ENCODE measurements at places on chromosomes 5 and 9. TPM values are rescaled to one million over a fixed set of nuclear protein-coding genes. Genes with fewer than 3 reads are reported as not detected.

DNA sequence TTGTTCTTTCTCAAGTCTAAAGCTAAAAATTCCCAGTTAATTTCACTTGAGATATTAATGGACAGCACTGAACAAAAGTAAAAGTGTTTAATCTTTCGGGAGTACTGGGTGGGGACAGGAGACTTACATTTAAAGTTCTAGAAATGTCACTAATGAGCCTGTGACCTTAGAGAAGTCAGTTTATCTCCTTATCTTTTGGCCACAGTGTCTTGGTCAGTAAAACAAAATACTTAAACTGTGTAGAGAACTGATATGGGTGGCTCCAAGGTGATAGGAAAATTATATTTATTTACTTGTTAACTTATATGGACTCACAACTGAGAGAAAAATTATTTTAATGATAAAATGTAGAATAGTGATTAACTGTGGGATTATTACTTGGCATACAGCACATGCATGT, 8.9 kb downstream of the IPO11 start:
- no peaks in the 10 kb centered on the region for H3K27me3 ChIP-seq
- H3K4me3 ChIP-seq, result no peak overlapping the region
- no peaks in the 10 kb centered on the region for H3K36me3 ChIP-seq
- H3K4me1 ChIP-seq, result no peaks in the 10 kb centered on the region
- no peak for DNase-seq
- no peak overlapping the region for H3K27ac ChIP-seq

- peak; percentile 31 for DNase-seq
Measured at GRCh38 chr9:34518110-34518616, 4.6 kb downstream of the ENHO start.

GRCh38 chr5:144582066-144582465, 411.4 kb downstream of the KCTD16 start:
- no peak for DNase-seq
- no peaks in the 10 kb centered on the region for H3K4me1 ChIP-seq
- no peaks in the 10 kb centered on the region for H3K27me3 ChIP-seq

DNA sequence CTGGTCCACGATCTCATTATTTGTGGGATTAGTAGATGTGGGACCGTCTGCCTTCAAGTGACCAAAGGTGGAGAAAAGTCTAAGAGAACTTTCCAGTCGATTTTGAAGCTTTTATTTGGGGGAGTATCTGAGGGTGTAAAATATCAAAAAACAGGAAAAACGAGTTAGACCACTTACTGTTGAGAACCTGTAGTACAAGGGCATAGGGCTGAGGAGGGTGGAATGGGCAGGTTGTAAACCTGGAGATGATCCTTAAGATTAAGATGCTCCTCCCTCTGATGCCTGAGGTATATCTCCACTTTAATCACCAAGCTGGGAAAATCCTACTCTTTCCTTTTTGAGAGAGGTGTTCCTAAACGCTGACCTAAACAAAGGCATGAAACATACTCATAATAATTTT, 32.0 kb upstream of the GTF2H2C start:
- no peaks in the 10 kb centered on the region for H3K4me1 ChIP-seq
- no peak for DNase-seq

DNA sequence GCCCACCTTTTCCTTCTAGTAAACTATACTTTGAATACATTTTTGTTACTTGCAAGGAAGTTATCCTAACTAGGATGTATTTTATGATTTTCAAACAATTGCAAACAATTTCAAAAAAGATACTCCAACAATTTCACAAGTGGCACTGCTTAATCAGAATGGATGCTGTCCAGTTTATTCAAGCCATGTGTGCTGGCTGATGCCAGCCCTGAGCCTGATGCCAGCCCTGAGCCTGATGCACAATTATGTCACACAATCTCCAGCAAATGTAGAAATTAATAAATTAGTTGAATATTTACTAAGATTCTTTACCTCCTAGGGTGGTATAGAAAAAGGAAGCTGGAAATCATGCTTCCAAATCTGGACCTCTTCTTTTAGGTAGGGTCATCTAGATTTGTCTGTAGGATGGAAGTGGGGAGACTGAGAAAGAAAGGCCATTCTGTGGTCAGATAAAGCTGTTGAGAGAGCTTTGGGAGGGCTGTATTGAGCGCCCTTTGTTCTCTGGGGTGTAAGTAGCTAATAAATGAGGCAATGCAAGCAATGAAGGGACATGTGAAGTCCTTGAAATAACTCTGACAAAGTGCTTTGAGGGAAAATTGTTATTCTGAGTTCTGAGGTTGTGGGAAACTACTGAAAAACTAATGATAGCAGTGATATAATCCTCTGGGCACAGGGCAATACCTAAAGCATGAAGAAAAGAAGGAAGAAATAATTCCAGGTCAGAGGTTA, 5.8 kb upstream of the C6 start:
- H3K27me3 ChIP-seq, result no peaks in the 10 kb centered on the region
- no peak overlapping the region for H3K27ac ChIP-seq
- DNase-seq, result no peak
- H3K4me3 ChIP-seq, result no peak overlapping the region
- peaks cover 7% of the 10 kb centered on the region for H3K4me1 ChIP-seq

Gene PDE6A
- not detected for total RNA-seq

DNA sequence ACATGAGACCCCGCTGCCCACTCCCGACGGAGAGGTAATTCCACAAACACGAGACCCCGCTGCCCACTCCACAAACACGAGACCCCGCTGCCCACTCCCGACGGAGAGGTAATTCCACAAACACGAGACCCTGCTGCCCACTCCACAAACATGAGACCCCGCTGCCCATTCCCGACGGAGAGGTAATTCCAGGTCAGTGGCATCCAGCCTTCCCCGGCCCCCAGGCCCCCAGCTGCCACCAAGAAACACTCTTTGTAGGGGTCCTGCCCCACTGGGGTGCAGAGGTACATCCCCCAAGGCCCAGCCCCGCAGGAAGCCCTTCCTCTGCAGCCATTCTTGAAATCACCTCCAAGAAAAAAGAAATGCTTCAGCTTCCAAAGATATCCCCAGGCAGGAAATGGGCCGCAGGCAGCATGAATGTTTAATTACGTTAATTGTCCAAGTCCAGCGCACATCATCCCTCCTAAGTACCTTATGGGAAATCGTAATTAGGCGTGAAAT, 115.9 kb downstream of the ADAMTS2 start:
- H3K4me1 ChIP-seq, result no peaks in the 10 kb centered on the region
- no peaks in the 10 kb centered on the region for H3K27me3 ChIP-seq
- no peak overlapping the region for H3K4me3 ChIP-seq
- H3K27ac ChIP-seq, result no peak overlapping the region

GRCh38 chr9:113590991-113591898, 127.7 kb downstream of the RGS3 start:
- no peaks in the 10 kb centered on the region for H3K27me3 ChIP-seq
- H3K27ac ChIP-seq, result no peak overlapping the region
- H3K4me1 ChIP-seq, result no peaks in the 10 kb centered on the region
- no peak overlapping the region for H3K4me3 ChIP-seq
- peak; percentile 81 for DNase-seq

Gene FBXL7
- 1.3 TPM for total RNA-seq

Gene NAIF1
- total RNA-seq, result 3.9 TPM

DNA sequence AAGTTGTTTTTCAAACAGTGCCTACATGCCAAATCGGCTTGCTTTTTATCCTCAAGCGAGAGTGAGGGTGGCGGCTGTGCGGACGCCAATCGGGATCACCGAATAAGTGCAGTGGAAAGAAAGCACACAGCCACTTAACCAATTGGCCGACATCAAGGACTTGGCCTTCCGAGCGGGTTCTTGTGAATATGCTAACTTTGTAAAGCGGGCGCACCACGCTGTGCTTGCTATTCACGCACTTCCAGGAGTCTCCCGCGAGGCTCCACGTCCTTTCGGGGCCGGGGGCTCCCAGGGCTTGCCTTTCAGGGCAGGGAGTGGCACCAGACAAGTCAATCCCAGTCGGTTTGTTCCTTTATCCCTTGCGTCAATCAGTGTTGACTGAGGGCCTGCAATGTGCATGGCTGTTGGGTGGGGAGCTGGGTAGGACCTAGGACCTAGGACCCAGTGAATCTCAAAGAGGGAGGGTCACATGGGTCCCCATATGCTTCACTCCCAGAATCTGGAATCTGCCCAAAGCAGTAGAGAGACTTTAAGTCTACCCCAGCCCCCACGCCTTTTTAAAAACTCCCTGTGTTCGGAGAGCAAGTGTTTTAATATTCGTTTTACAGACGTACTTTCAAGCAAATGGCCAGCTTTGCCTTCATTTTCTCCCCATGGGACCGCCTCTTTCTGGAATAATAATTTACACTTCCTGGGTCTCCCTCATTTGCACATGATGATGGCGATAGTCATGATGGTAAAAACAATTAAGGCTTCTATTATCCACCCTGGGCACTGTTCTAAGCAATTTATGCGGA, 2.0 kb upstream of the GCNT4 start:
- peaks cover 18% of the 10 kb centered on the region for H3K4me1 ChIP-seq
- no peaks in the 10 kb centered on the region for H3K27me3 ChIP-seq
- peak overlapping the region; percentile 82 for H3K27ac ChIP-seq
- DNase-seq, result peak; percentile 36
- no peaks in the 10 kb centered on the region for H3K36me3 ChIP-seq
- H3K4me3 ChIP-seq, result peak overlapping the region; percentile 84

DNA sequence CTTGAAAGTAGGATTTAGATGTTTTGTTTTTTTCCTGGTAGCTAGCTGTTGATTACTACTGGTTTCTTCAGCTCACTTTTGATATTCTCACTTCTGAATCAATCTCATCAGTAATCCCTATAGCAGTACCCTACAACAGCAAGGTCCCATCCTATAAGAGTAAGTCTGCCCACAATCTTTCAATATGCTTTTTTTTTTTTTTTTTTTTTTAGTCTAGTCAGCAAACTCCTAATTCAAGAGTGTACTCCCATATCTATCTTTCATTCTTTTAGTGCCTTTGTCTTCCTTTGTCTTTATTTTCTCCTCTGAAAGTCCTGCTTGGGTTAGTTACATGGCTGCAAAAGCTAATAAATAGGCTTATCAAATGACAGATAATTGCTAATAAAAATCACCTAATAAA, 362.4 kb upstream of the RIOK2 start:
- no peak for DNase-seq
- H3K27me3 ChIP-seq, result no peaks in the 10 kb centered on the region
- H3K4me1 ChIP-seq, result no peaks in the 10 kb centered on the region
- H3K27ac ChIP-seq, result no peak overlapping the region
- H3K36me3 ChIP-seq, result no peaks in the 10 kb centered on the region

- no peak overlapping the region for H3K27ac ChIP-seq
- DNase-seq, result no peak
- no peak overlapping the region for H3K4me3 ChIP-seq
- no peaks in the 10 kb centered on the region for H3K27me3 ChIP-seq
- no peaks in the 10 kb centered on the region for H3K4me1 ChIP-seq
- no peaks in the 10 kb centered on the region for H3K36me3 ChIP-seq
Measured at GRCh38 chr9:105233873-105234272, 10.6 kb upstream of the SLC44A1 start.

Gene SARDH
- total RNA-seq, result 81.5 TPM

DNA sequence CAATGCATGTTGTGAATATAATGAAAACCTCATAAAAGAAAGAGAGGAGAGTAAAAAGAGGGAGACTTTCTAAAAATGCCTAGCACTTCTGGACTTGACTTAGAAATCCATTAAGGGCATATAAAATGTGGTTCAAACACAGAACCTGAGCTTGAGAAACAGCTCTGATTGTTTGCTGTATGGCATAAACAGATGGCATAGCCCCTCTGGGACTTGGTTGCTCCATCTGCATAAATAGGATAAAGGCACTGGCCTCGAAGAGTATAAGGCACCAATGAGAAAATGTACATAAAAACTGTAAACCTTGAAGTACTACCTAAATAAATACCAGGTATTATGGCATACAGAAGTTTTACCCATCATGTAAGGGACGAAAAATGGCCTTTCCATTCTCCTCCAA, 23.8 kb downstream of the MRPS27 start:
- no peak for DNase-seq
- H3K36me3 ChIP-seq, result peaks cover under 1% of the 10 kb centered on the region
- H3K4me3 ChIP-seq, result no peak overlapping the region

- no peaks in the 10 kb centered on the region for H3K4me1 ChIP-seq
- no peak for DNase-seq
- no peaks in the 10 kb centered on the region for H3K27me3 ChIP-seq
- no peaks in the 10 kb centered on the region for H3K36me3 ChIP-seq
- H3K27ac ChIP-seq, result no peak overlapping the region
Measured at GRCh38 chr5:116661419-116661818, 86.8 kb upstream of the SEMA6A start.

Gene SPACA9
- total RNA-seq, result 1.1 TPM

- no peaks in the 10 kb centered on the region for H3K4me1 ChIP-seq
- H3K4me3 ChIP-seq, result no peak overlapping the region
- no peak overlapping the region for H3K27ac ChIP-seq
- H3K27me3 ChIP-seq, result no peaks in the 10 kb centered on the region
- no peak for DNase-seq
Measured at GRCh38 chr9:17863213-17863883, 284.5 kb downstream of the SH3GL2 start.

DNA sequence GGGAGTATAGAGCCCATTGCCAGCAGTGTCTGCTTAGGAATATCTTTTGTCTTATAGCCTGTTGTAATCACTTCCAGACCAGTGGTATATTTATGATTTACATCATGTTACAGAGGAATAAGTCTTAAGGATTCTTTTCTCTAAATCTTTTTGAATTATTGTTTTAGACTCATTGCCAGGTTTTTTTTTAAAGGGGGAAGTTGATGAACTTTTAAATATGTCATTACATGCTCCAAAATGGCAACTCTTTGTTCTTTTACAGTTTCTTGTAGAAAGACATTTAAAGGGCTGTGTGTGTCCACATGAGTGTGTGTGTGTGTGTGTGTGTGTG, 59.4 kb upstream of the NFIB start:
- H3K27ac ChIP-seq, result no peak overlapping the region
- H3K27me3 ChIP-seq, result no peaks in the 10 kb centered on the region
- no peak for DNase-seq
- no peaks in the 10 kb centered on the region for H3K4me1 ChIP-seq
- H3K36me3 ChIP-seq, result no peaks in the 10 kb centered on the region
- H3K4me3 ChIP-seq, result no peak overlapping the region

Gene TTC23L
- 0.15 TPM for total RNA-seq

GRCh38 chr9:111902391-111903139, 6.0 kb downstream of the UGCG start:
- H3K27me3 ChIP-seq, result no peaks in the 10 kb centered on the region
- DNase-seq, result no peak
- H3K4me1 ChIP-seq, result no peaks in the 10 kb centered on the region
- no peaks in the 10 kb centered on the region for H3K36me3 ChIP-seq

GRCh38 chr9:121232251-121232650, 30.6 kb upstream of the RAB14 start:
- no peak overlapping the region for H3K4me3 ChIP-seq
- no peaks in the 10 kb centered on the region for H3K36me3 ChIP-seq
- no peak for DNase-seq
- H3K27ac ChIP-seq, result no peak overlapping the region

- no peak overlapping the region for H3K4me3 ChIP-seq
- no peak overlapping the region for H3K27ac ChIP-seq
- H3K27me3 ChIP-seq, result no peaks in the 10 kb centered on the region
- H3K4me1 ChIP-seq, result no peaks in the 10 kb centered on the region
- no peak for DNase-seq
Measured at GRCh38 chr9:12935714-12936113, 160.9 kb downstream of the LURAP1L start.

Gene TMEM161B
- 8.8 TPM for total RNA-seq

Measured in right lobe of liver (tissue), 6 donors.